ENCODE measurements at places on chromosomes 16 and 17.

- DNase-seq: no peak
These were observed 2.7 kb downstream of the MYH13 start for GRCh38 chr17:10370016-10370608.

- no peak for DNase-seq
These were observed 20.0 kb upstream of the ZFHX3 start for GRCh38 chr16:73067671-73068540.

DNA sequence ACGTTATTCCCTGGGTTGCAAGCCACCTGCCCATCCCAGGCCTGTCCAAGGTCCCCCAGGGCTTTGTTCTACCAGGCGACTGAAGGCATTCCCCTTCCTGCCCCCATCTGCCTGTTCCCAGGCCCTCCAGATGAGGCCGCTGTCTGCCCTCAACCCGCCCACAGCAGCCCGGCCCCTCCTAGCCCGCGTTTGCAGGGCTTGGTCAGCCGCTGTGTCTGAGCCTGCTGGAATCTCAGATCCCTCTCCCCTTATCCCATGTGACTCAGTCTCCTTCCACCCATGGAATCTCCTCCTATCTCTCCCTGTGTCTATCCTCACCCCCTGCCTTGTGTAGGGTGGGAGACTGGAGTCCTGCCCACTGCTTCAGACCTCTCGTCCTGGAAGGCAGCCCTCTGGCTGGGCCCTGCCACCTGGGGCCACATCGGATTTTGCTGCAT is 186.0 kb upstream of the TNRC6C start:
- no peak for DNase-seq

- no peak for DNase-seq
These were observed 78.6 kb upstream of the CDH5 start for GRCh38 chr16:66287926-66288325.

DNA sequence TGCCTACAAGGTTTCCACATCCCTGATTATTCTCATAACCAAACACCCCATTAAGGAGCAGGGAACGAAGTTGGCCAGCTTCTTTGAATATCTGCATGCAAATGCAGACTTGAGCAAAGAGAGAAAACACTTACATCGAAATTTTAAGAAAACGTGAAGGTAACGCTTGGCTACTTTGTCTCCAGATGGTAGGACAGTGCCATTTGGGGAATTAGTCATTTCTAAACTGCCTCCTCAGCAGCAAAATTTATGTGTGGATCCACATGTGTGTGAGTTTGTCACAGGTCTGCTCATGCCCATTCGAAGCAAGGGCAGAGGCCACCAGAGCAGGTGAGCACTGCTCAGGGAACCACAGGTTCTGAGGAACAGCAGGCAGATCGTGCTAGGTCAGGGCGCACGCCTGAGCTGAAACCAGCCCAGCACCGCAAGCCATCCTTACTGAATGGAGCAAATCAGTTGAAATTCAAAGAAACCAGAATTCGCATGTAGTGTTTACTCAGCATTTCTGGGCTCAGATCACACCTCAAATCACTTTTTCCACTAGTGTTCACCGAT is 80.1 kb downstream of the SOCS1 start:
- DNase-seq: no peak

- no peak for DNase-seq
These were observed 85.0 kb upstream of the MYOCD start for GRCh38 chr17:12580640-12581039.

DNA sequence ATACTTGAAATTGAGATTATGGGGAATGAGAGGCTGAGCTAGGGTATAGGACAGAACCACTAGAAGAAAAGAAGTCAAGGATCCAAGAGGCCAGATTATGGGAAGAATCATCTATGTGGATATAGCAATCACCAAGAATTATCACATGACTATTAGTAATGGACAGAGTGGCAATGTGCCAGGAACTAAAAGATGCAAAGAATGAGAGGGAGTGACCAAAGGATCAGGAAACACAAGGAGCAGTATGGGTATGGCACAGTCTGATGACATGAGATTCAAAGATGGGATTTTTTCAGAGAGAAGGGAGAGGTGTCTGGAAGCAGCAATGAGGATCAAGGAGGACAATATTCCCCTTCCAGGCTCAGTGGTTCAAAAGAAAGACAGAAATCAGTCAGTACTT is 212.2 kb downstream of the AATF start:
- no peak for DNase-seq

DNA sequence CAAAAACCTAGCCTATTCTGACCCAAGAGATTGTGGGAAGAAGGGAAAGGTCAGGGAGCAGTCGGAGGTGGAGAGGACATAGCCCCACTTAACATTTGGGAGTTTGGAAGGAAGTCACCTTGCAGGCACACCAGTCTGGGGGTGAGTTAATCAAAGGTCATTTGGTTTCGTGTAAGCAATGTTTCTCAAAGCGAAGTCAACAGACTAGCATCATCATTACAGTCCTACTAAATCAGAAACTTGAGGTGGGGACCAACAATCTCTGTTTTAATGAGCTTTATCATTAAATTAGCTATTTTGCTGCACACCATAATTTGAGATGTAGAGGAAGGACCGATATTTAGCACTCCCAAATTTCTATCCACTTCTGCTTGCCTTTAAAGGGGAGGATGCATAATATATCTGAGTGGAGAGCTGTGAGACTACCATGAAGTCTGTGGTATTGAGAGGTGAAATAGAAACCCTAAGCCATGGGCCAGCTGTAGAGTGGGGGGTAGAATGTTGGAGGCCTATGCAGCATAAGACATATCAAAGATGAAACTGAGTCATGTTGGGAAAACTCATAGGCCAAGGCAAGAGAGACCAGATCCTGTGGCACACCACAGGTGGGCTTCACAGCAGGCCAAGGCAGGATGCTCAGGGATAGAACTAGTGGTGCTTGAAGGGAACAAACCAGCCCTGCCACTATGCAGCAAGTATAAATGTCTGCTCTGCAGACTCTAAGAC is 141.7 kb upstream of the ANKFN1 start:
- DNase-seq: no peak

GRCh38 chr16:86044241-86044671 is 145.3 kb downstream of the IRF8 start:
- DNase-seq: no peak

DNA sequence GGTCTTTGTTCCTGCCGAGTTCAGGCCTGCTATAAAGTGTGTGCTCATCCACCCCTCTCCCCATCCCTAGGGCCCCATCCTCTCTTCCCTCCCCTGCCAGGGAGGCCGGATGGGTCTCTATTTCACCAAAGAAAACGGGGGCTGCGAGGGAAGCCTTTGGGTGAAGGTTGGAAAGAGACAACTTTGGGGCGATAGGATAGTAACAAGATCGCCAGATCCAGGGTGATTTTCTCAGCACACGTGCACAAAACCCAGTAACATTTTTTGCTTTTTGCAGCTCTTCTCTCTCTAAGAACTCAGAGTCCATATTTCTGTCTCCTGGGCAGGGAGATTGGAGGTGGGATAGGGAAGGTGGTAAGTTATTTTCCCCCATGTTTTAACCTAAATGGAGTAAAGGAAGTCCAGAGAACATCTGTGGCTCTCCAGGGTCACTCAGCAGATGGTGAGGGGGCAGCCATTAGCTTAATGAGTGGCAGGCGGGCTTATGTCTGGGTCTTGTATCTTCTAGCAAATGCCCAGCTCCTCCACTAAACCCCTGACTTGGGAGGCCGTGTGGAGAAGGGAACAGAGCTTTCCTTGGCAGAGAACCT is 6.9 kb downstream of the CCR7 start:
- DNase-seq: no peak

DNA sequence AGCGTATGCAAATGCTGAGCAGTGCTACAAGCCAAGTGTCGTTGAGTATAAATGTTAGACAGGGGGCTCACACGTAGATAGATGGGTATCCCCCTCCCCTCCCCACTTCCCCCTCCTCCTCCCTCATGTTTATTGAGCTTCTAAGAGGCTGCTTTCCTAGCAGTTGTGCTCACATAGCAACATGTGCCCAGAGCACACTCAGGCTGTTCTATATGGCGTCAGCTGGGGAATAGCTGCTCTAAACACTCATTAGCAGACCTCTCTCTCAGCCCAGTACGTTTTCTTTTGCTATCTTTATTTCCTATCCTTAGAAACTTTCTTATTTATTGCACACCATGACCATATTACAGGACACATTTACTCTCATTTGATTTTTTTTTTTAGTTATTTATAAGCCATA is 1.8 kb downstream of the KCNJ2 start:
- no peak for DNase-seq

DNA sequence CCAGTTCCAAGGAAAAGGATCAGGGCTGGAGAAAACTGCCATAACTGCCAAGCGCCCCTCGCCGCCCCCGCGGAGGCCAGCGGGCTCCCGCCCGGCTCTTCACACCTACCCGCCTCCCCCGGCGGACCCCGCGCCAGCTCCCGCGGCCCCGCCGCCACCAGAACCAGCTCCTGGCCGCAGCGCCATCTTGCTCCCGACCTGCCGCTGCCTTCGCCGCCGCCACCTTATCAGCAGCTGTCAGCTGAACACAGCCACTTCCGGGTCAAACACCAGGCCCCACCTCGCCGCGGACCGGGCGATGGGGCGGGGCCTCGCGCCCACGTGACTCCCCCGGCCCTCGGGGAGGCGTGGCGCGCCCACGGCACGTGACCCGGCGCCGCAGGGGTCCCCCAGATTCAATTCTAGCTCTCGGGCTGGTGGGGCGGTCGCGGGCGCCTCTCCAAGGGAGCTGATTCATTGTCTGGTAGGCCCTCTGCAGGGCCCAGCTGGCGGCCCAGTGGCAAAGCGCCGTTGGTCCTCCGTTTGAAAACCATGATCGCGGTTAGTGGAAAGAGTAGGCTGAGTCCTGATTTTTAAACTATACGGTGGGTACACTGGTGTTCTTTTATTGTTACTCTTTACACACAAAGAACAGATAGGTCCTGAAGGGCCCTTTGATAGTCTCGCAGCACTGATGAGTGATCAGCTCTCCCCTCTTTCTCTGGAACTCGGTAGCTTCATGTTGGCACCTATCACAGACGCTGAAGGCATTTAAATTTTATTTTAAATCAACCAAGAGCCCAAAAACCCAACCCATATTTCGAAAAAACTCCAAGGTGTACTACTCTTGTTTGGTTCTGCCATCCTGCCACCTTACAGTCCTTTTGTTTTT is at the start of gene SYNRG:
SYNRG (minus strand) TSS at position 249 of the 871 bp plus-strand sequence; CDS start at position 186, 63 bp downstream.
- DNase-seq: peak; percentile 93

DNA sequence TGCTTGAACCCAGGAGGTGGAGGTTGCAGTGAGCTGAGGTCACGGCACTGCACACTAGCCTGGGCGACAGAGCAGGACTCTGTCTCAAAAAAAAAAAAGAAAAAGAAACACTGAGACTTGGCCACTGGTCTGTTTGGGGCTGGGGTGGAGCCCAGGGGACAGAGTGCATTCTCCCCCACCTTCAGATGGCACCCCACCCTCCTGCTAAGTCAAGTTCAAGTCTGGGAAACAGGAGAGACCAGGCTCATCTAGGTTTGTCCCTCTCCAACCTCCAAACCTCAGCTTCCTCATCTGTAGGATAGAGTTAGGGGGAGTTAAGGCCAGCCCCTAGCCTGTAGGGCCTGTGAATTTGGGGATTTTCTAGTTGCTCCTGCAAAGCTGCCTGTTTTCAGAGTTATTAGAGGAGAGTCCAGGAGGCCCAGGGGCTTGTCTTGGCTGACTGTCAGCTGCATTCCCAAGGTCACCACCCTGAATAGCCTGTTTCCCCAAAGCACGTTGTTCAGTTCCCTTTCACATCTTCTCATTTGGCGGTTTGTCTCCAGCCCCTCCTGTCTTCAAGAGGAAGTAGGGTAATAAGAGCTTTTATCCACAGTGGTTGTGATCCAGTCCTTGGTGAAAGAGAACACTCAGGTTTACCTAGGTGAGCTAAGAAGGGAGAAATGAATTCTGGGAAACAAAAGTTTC is 2.2 kb downstream of the MT3 start:
- no peak for DNase-seq

DNA sequence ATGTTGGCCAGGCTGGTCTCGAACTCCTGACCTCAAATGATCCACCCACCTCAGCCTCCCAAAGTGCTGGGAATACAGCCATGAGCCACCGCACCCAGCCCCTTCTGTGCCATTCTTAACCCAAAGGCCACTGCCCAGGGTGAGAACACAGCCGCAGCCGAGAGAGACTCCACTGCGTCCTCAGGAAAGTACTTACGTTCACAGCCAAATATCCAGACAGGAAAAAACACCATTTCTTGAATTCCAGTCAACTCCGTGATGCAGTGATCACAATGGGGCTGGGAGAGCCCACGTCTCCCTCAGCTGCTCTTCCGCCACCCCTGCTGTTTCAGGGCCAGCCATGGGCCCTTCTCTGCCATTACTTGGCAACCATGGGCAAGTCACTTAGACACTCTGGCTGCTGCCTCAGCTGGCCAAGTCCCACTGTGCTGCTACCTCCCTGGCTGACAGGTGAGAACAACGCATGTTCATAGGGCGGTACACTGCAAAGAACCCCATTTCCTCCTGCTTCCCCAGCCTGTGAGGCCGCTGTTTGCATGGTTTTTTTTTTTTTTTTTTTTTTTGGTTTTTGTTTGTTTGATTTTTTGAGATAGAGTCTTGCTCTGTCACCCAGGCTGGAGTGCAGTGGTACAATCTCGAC is 4.3 kb downstream of the CDIP1 start:
- DNase-seq: no peak

GRCh38 chr16:27408602-27409031 is 6.6 kb downstream of the IL21R start:
- no peak for DNase-seq

DNA sequence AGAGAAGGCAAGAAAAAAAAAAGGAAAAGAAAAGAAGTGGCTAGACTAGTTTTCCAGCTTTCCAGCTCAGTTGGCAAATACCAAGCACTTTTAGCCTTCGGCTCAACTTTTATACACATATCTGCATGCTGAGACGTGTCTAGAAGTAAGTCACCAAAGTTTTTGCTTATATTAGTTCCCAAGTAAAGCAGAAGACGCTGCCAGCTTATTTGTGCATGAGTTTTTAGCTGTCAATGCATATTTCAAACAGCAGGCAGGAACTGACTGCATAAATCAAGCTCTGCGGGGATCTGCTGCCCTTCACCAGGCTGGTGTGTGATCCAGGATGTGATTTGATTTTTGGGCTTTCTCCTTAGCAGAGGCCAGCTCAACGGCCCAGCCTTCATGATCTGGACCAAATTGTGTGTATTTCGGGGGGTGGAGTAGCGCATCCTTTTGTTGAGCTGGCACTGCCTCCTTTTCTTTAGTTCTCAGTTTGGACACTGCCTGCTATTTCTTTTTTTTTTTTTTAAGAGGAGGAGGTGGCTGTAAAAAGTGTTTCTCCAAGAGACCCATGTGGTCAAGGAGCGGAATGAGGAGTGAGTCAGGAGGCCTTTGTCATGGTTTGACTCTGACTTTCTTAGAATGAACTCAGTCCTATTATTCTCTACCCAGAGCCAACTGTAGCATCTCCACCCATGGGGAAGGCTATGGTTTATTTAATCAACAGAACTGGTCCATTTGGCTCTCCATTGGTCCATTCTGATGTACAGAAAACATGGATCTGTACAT is 162.6 kb upstream of the XYLT1 start:
- DNase-seq: no peak

- DNase-seq: no peak
These were observed 1.6 kb downstream of the SPIRE2 start for GRCh38 chr16:89829630-89830437.
